ENCODE measurements at places on chromosomes 1 and 21.

DNA sequence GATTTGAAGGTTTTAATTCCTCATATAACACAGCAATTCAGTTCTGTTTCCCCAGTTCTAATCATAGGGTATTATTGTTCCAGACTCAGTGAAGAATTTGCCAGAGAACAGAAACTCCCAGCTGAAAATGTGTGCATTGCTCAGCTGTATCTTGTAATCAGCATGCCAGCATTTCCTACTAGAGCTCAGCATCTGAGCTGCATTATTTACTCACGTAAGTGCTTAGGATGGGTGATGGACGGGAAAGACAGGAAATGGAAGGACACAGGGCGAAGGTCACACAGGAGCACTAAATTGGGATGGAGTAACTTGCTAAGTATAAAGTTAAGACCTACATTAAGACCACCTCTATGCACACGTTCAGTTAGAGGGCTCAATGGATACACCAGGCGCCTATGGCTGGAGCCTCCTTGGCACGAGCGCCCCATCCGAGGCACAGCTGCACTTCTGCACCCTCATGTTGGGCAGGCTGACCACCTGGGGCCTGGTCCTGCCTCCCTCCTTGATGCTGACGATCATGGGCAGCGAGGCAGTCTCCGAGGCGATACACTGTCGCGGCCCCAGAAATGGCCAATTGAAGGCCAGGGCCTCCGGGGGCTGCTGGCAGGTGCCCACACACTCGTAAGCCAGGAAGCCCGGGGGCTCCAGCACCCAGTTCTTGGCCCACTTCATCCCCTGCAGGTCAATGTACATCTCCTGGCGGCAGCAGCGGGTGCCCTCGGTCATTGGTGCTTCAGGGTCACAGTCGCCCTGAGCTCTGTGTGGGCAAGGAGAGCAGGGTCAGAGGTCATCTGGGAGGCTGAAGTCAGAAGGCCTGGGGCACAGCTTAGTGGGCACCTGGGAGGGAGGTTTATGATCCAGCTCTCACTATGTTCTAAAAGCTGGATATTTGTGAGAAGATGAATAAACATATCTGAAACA is 3.7 kb downstream of the LEFTY2 start:
- DNase-seq: no peak

- DNase-seq: no peak
These were observed 4.3 kb upstream of the UBL4B start for GRCh38 chr1:110107867-110108469.

DNA sequence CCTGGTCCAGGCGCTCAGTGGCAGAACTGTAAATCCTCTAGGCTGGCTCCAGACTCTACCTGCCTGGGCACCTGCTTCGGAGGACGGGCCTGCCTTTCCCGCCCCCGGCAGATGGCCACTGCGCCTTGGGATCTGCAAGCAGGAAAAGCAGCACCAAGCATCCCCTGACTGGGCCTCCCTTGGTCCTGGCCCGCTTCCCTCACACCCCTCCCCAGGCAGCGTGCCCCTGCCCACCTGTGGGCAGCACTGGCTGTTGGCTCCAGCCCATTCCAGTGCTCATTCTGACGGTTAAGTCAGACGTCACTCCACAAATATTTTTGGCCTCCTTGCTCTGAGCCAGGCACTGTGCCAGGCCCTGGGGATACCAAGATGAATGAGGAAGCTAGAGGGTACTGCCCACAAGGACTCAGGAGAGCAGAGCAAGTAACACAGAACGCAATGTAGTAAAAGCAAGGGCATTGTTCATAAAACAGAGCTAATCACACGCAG is 22.0 kb upstream of the BLACAT1 start:
- no peak for DNase-seq

GRCh38 chr1:116097626-116098025 is 13.6 kb upstream of the MAB21L3 start:
- DNase-seq: no peak

DNA sequence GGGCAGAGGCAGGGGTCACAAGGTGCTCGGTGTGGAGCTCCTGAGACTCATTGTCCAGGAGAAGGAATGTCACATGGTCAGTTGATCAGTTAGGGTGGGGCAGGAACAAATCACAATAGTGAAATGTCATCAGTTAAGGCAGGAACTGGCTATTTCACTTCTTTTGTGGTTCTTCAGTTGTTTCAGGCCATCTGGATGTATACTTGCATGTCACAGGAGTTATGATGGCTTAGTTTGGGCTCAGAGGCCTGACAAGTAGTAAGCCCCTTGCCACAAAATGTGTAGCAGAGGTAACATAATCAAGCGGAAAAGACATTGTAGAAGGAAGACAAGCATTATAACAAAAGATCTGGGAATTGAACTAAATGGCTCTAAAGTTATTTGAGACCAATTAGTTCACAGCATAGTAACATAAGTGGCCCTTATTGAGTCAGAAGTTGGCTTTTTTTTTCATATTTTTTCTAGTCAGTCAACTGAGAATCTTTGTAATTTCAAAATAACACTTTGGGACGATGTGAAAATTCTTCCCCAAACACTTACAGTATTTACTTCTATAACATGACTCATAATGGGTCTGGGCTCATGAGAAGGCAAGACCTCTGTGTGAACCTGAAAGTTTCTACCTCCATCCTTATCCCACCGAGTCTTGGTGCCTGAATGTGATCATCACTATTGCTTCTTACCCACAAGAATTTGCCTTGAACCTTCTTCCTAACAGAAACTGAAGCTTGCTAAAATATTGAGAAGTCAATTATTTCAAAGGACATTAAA is 137.0 kb upstream of the DPT start:
- no peak for DNase-seq

DNA sequence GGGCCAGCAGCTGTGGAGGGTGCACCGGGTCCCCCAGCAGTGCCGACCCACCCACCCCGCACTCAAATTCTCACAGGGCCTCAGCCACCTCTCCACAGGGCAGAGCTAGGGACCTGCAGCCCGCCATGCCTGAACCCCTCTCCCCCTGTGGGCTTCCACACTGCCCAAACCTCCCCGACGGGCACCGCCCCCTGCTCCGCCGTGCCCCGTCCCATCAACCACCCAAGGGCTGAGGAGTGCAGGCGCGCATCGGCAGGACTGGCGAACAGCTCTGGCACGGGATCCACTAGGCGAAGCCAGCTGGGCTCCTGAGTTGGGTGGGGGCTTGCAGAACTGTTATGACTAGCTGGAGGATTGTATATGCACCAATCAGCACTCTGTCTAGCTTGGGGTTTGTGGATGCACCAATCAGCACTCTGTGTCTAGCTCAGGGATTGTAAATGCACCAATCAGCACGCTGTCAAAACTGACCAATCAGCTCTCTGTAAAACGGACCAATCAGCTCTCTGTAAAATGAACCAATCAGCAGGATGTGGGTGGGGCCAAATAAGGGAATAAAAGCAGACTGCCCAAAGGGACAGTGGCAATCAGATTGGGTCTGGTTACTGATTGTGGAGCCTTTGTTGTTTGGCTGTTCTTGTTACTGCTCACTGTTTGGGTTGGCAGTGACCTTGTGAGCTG is 12.4 kb upstream of the RCAN3 start:
- DNase-seq: no peak

DNA sequence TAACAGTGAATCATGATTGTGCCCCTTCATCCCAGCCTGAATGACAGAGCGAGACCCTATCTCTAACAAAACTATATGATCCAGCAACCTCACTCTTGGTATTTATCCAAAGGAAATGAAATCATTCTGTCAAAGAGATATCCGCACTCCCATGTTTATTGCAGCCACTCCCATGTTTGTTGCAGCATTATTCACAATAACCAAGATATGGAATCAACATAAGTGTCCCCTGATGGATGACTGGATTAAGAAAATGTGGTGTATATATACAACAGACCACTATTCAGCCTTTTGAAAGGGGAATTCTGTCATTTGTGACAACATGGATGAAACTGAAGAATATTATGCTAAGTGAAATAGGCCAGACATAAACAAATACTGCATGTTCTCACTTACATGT is 44.4 kb downstream of the TRMT1L start:
- no peak for DNase-seq

DNA sequence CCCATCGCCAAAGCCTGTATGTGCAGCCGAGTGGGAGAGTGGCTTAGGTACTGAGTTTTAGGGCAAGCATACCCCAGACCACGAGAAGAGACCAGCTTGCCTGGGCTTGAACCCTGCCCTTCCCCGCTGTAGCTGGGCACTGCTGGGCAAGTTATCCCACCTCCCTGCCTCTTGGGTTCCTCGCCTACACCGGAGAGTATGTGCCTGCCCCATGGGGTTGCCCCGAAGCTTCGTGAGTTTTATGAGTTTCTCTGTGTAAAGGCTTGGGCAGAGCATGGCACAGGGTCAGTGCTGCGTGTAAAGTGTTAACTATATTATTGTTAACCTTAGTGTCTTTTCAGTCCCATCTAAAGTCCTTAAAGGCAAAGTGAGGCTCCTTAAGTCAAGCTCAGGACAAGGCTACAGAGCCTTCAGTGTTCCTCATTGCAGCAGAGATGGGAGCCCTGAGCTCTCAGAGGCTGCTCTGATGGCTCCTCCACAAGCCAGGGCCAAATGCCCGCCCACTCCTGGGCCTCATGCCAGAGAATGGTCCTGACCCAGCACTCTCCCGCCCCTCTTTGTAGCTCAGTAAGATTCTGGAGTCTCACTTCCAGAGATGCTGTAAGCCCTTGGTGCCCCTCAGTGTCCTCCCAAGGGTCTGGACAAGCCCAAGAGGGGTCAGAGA is 37.0 kb upstream of the KCNA10 start:
- no peak for DNase-seq
